Kidney (tissue), 22 donors: ENCODE measurements at places on chromosomes 16 and 17.

DNA sequence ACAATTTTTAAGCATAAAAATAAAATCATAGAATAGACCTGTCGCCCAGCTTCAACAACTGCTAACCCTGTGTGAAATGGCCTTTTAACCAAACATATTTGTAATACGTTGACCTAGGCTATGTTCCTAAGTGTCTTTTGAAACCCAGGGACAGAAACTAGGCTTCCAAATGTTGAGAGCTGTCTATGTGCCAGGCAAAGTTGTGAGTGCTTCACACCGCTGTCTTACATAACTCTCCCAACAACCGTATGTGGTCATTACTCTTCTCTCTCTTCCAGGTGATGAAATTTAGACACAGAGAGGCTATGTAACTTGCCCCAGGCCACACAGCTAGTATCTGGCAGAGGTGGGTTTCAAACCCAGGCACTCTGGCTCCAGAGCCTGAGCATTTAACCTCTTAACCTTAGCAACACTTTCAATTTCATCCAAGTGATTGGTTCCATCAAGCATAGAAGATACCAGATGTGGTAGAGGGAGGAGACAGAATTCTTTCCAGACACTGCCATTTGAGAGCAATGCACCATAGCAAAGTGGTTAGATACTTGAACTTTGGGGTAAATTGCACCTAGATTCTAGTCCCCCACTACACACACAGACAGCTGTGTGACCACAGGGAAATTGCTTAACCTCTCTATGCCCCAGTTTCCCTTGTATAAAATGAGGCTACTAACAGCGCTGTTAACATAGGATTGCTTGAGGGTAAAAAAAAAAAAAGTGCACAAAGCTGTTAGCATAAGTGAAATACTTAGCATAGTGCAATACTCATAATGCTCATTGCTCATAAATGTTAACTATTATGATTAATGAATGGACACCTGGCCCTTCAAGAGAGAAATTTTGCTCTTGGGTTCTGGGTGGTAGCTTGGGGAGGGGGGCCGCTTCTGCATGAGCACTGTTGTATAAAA lies 160.6 kb downstream of the IRX3 start:
- no peak overlapping the region for H3K27ac ChIP-seq
- no peak for DNase-seq
- no peaks in the 10 kb centered on the region for H3K36me3 ChIP-seq
- no peaks in the 10 kb centered on the region for H3K27me3 ChIP-seq
- H3K4me3 ChIP-seq = no peak overlapping the region
- no peaks in the 10 kb centered on the region for H3K4me1 ChIP-seq

- DNase-seq = no peak
- H3K27ac ChIP-seq = no peak overlapping the region
- H3K36me3 ChIP-seq = no peaks in the 10 kb centered on the region
- no peaks in the 10 kb centered on the region for H3K4me1 ChIP-seq
- no peak overlapping the region for H3K4me3 ChIP-seq
- H3K27me3 ChIP-seq = no peaks in the 10 kb centered on the region
Observed at GRCh38 chr17:28221751-28222414, 97.1 kb upstream of the TMEM97 start.

GRCh38 chr17:65413390-65413789 lies 148.1 kb downstream of the AXIN2 start:
- H3K4me3 ChIP-seq = no peak overlapping the region
- H3K27me3 ChIP-seq = no peaks in the 10 kb centered on the region
- DNase-seq = no peak
- no peak overlapping the region for H3K27ac ChIP-seq
- no peaks in the 10 kb centered on the region for H3K36me3 ChIP-seq
- no peaks in the 10 kb centered on the region for H3K4me1 ChIP-seq

GRCh38 chr16:19884611-19885450 lies at the start of gene GPRC5B:
Gene GPRC5B, minus strand, starts transcription at chr16:19884848. Its CDS starts 12,003 bp downstream, at chr16:19872845.
- peak within 1 kb of the TSS; percentile 76 for H3K4me3 ChIP-seq
- H3K36me3 ChIP-seq = no peaks in the 10 kb centered on the region
- H3K27ac ChIP-seq = peak within 1 kb of the TSS; percentile 59
- H3K27me3 ChIP-seq = no peaks in the 10 kb centered on the region
- no peaks in the 10 kb centered on the region for H3K4me1 ChIP-seq

- no peaks in the 10 kb centered on the region for H3K27me3 ChIP-seq
- H3K4me1 ChIP-seq = peaks cover 12% of the 10 kb centered on the region
- peak overlapping the region; percentile 89 for H3K4me3 ChIP-seq
- peak; percentile 92 for DNase-seq
Observed at GRCh38 chr16:31700530-31701388, 172.8 kb upstream of the ZNF267 start.

GRCh38 chr16:1909561-1910231 lies 8.5 kb downstream of the HS3ST6 start:
- H3K27me3 ChIP-seq = no peaks in the 10 kb centered on the region
- DNase-seq = peak; percentile 51
- no peaks in the 10 kb centered on the region for H3K36me3 ChIP-seq
- H3K4me3 ChIP-seq = no peak overlapping the region

GRCh38 chr17:80732268-80732667 lies 187.6 kb downstream of the RPTOR start:
- H3K4me3 ChIP-seq = no peak overlapping the region
- H3K27ac ChIP-seq = no peak overlapping the region
- no peaks in the 10 kb centered on the region for H3K4me1 ChIP-seq
- H3K36me3 ChIP-seq = no peaks in the 10 kb centered on the region

GRCh38 chr17:17648762-17649161 lies 32.5 kb upstream of the RAI1 start:
- no peak overlapping the region for H3K4me3 ChIP-seq
- H3K27me3 ChIP-seq = no peaks in the 10 kb centered on the region
- H3K36me3 ChIP-seq = no peaks in the 10 kb centered on the region

GRCh38 chr16:49725651-49726050 lies 130.3 kb downstream of the ZNF423 start:
- no peaks in the 10 kb centered on the region for H3K4me1 ChIP-seq
- no peak overlapping the region for H3K4me3 ChIP-seq
- no peaks in the 10 kb centered on the region for H3K36me3 ChIP-seq

DNA sequence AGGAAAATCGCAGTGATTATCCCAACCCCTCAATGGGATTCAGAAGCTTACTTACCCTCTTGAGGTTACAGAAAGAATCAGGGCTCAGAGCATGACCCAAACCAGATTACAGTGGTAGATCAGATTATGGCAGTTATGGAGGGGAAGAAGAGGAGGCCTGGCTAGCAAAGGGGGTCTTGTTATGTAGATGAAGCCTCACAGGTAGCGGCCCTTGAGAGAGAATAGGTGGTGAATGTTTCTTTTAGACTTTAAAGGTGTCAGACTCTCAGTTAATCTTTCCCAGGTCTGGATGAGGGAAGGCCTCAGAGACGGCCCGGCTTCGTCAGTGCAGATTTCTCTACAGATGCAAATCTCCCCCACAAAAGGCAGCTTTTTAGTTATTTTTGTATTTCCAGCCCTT lies 15.6 kb downstream of the RNF112 start:
- H3K4me3 ChIP-seq = no peak overlapping the region
- H3K4me1 ChIP-seq = peaks cover 6% of the 10 kb centered on the region
- H3K27me3 ChIP-seq = no peaks in the 10 kb centered on the region
- no peaks in the 10 kb centered on the region for H3K36me3 ChIP-seq
- DNase-seq = no peak
- no peak overlapping the region for H3K27ac ChIP-seq

DNA sequence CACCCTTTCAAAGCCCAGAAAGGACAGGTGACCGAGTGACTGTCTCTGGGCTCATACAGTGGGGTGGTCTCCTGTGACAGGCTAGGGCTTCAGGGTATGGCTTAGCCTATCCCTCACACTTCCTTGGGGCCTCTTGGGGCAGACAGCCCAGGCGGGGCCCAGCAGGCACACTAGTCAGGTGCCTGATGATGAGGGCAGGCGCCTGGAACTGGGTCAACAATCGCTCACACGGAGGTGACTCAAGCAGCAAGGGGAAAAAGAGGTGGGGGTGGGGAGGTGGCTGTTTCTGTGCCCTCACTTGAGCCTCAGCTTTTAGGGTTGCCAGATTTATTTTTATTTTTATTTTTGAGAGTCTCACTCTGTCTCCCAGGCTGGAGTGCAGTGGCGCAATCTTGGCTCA lies 6.4 kb upstream of the GRN start:
- no peaks in the 10 kb centered on the region for H3K36me3 ChIP-seq
- H3K27ac ChIP-seq = no peak overlapping the region
- peak; percentile 41 for DNase-seq
- H3K4me3 ChIP-seq = no peak overlapping the region
- H3K27me3 ChIP-seq = no peaks in the 10 kb centered on the region

DNA sequence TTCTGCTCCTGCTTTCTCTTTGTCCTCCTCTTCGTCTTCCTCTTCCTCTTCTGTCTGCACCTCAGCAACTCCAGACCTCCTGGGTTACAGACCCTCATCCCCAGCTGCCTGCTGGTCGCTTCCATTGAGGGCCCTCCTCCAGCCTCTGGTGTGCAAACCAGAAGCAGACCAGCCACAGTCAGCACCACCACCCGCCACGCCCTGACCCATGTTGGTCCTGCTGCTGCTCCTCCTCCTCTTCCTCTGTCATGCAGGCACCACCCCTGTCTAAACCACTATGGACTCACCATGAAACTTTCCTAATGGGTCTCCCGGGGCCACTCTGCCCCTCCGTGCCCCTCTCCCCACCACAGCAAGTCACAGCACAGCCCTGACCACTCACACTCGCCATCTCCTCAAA lies 11.4 kb upstream of the OGFOD3 start:
- H3K4me3 ChIP-seq = no peak overlapping the region
- H3K27ac ChIP-seq = no peak overlapping the region
- H3K4me1 ChIP-seq = no peaks in the 10 kb centered on the region

- H3K36me3 ChIP-seq = peaks cover 26% of the 10 kb centered on the region
- no peak overlapping the region for H3K4me3 ChIP-seq
Observed at GRCh38 chr16:2228161-2228824, 4.9 kb downstream of the E4F1 start.

GRCh38 chr17:16974569-16975276 lies 2.8 kb upstream of the TNFRSF13B start:
- H3K4me3 ChIP-seq = no peak overlapping the region
- H3K36me3 ChIP-seq = no peaks in the 10 kb centered on the region
- DNase-seq = no peak

DNA sequence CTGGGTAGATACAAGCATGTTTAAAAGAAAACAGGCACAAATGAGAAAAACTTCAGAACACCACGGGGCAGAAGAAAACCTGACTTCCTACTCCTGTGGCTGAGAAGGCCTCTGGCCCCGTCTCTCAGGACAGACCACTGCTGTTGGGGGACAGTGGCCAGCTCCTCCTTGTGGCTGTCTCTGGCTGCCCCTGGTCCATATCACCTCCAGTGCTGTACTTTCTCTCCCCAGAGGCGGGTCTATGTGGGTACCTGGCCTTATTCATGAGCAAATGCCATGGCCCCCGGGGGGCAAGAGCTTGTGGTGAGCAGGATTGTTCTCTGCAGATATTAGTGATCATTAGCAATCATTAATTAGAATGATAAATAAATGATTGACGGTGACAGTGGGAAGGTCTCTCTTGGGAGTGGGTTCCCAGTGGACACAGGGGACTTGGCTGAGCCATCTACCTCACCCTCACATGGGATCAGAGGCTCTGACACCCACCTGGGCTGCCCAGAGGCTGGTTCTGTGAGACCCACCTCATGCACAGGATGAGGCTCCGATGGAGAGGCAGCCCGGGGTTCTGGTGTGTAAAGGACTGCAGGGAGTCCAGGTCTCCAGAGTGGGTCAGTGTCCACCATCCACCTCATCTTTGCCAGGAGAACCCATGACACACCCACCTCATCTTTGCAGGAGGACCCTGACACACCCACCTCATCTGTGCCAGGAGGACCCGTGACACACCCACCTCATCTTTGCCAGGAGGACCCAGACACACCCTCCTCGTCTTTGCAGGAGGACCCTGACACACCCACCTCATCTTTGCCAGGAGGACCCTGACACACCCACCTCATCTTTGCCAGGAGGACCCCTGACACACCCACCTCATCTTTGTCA lies 30.6 kb upstream of the CBFA2T3 start:
- no peak overlapping the region for H3K4me3 ChIP-seq
- no peak for DNase-seq
- H3K27me3 ChIP-seq = peaks cover 3% of the 10 kb centered on the region
- H3K4me1 ChIP-seq = no peaks in the 10 kb centered on the region

DNA sequence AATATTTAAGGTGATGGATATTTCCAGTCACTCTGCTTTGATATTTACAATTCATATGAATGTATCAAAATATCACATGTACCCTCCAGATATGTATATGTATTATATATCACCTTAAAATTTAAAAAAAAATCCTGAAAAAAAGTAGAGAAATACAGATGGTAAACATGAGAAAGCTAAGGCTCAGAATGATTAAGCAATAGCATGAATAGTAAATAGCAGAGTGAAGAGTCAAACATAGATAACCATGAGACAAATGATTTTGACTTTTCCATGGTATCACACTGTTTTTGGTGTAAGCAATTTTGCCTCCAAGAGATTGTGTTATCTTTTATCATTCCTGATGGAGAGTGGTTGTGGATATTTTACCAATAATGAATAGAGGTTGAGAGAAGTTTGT lies 868.8 kb downstream of the CDH11 start:
- H3K4me1 ChIP-seq = no peaks in the 10 kb centered on the region
- DNase-seq = no peak
- H3K27ac ChIP-seq = no peak overlapping the region
- H3K27me3 ChIP-seq = no peaks in the 10 kb centered on the region
- H3K4me3 ChIP-seq = no peak overlapping the region

DNA sequence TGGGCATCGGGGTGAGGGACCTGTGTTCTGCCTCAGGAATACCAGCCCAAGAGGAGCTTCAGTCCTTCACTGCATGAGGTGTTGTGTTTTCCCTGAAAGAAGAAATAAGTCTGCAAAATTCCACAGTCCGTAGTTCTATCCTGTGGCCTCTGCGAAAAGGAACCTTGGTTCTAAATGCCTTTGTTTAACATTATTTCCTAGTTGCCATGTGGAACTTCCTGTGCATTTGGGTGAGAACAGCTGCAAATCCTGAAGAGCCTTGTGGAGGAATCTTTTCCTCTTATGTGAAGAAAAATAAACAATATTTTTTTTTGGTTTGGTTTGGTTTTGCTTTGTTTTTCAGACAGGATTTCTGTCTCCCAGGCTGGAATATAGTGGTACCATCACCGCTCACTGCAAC lies 9.8 kb downstream of the PSKH1 start:
- peaks cover 2% of the 10 kb centered on the region for H3K36me3 ChIP-seq
- no peaks in the 10 kb centered on the region for H3K4me1 ChIP-seq
- H3K4me3 ChIP-seq = no peak overlapping the region
- H3K27ac ChIP-seq = no peak overlapping the region
- no peaks in the 10 kb centered on the region for H3K27me3 ChIP-seq

GRCh38 chr17:6346156-6346786 lies 88.7 kb downstream of the AIPL1 start:
- DNase-seq = no peak
- H3K4me3 ChIP-seq = no peak overlapping the region
- H3K27me3 ChIP-seq = no peaks in the 10 kb centered on the region
- H3K36me3 ChIP-seq = no peaks in the 10 kb centered on the region

GRCh38 chr17:65261682-65262636 lies 124.8 kb downstream of the RGS9 start:
- no peaks in the 10 kb centered on the region for H3K36me3 ChIP-seq
- DNase-seq = no peak
- no peaks in the 10 kb centered on the region for H3K4me1 ChIP-seq
- H3K27me3 ChIP-seq = no peaks in the 10 kb centered on the region
